ENCODE measurements at places on chromosomes 5 and 9. TPM values are rescaled to one million over a fixed set of nuclear protein-coding genes. Genes with fewer than 3 reads are reported as not detected.

- DNase-seq: no peak
Observed at GRCh38 chr9:91840469-91840868, 109.6 kb downstream of the ROR2 start.

DNA sequence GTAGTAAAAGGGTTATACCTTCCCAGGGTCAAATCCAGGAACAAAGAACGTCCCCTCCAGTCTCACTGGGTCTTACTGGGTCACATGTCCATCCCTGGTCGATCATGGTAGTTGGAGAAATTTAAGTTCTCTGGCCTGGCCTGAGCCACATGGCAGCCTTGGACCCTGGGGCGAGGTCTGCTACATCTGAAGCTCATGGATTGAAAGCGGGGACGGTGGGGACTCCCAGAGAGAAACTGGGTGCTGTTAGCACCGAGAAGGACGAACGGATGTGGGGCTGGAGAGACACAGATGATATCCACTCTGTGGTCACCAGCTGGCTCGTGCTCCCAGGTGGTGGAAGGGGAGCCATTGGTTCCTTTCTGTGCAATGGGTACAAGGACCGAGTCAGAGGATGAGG lies 46.9 kb downstream of the TSPAN17 start:
- no peak for DNase-seq

The CXCL14 gene
- total RNA-seq: 0.09 TPM

The TAF11L5 gene
- not detected for total RNA-seq

- no peak for DNase-seq
Observed at GRCh38 chr9:124218987-124219461, 38.7 kb upstream of the NEK6 start.

DNA sequence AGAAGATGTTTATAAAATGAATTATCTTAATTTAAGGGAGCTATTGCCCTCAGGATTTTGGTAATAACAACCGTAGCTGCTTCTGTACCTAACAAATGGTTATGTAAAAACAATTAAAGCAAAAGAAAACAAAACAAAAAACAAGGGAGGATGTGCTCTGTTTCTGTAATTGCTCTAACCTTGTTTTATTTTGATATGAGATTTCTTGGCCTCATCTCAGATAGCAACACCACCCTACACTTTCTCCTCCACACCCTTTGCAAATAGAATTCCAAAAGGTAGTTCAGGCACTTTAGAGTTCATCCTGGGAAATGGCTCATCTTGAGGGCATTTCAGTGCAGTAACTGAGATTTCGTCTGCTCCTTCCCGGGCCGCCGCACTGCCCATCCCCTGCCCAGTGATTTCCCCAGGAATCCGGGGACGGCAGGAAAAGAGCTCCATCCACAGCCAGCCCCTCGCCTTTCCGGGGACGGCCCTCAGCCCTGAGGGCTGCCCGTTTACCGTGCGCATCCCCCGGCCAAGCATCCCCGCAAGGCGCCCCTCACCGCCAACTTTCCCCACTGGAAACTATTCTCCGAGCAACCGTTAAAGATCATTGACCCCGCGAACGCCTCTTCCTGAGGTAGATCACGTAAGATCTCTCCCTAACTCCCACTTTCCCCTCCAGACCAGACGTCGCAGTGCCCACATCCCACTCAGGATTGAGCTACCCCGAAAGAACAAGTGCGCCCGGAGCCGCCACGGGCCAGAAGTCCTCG lies 1.2 kb downstream of the FNBP1 start:
- DNase-seq: peak; percentile 19

DNA sequence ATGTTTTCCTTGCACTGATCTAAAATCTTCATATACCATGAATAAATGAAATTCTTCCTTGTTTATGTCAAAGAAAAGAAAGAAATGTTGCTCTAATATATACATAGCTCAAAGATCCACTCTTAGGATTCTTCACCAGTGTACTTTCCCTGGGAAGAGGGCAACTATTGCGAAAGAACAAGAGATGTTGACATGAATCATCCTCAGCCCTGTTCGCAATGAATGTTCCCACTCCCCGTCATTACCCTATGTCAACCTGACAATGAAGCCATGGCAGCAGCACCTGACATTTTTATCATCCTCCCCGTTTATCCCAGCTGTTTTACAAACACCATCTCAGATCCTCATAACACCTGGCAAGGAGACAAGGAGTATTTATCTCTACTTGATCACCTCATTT lies 409.1 kb upstream of the GRIA1 start:
- DNase-seq: no peak

The CDHR2 gene
- total RNA-seq: under 0.01 TPM

GRCh38 chr5:78511121-78511906 lies 137.3 kb downstream of the LHFPL2 start:
- no peak for DNase-seq

The SLC25A48 gene
- not detected for total RNA-seq

- no peak for DNase-seq
Observed at GRCh38 chr5:170296935-170297588, 515 bp downstream of the LCP2 start.

DNA sequence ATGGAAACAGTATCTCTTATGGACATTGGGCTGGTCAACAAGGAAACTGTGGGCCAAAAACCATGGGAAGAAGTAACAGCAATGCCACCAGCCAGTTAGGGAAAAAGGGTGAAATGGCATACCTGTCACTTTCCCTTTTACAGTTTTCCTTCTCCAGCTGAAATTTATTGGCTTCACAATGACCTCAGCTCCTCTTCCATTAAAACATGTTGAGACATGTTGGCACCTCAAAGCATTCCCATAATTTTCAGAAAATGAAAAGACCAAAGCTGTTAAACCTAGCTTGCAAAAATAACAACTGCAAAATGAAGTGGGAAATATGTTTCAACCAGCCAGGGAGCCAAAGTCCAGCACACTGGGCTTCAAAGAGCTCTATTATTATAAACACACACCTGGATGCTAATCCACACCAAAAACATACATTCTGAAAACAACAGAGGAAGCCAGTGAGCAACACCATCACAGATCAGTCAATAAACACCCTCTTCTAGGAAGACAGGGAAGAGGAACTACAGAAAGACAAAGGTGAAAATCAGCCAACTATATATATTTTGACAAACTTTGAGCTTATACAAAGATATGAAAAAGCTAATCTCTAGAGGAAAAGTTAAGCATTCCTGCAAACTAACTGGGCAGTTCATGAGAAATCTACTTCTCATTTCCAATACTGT lies 78.4 kb upstream of the PTGER4 start:
- no peak for DNase-seq

DNA sequence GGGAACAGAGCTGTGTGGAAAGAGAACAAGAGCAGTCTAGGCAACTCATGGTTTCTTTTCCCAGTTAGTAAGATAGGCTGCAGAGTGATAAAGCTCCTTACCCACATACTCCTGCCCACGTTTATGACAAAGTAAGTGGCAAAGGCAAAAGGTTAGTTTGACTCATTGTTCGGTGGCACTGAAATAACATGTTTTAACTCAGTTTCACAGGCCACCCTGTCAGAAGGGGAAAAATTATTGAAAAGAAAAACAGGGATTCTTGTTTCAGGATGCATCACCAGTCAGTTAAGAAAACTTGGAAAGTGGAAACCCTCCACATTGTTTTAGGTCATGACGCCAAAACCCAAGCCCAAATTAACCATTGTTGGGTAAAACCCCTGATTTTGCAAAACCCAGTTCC lies 22.3 kb upstream of the DAB2 start:
- DNase-seq: no peak

DNA sequence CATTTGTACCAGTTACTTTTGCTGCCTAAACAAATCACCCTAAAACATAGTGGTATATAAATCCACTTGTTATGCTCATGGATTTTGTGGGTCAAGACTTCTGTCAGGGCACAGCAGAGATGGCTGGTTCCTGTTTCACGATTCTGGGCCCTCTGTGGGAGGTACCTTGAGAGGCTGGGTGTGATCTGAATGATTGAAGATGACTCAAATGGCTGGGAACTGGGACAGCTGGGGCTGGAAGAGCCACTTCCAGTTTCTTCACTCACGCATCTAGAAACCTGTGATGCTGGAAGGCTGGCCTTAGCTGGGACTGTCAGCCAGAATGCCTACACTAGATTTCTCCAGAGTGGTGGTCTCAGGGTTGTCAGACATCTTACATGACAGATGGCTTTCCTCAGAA lies 88.1 kb downstream of the KIF4B start:
- no peak for DNase-seq

The LECT2 gene
- total RNA-seq: not detected

DNA sequence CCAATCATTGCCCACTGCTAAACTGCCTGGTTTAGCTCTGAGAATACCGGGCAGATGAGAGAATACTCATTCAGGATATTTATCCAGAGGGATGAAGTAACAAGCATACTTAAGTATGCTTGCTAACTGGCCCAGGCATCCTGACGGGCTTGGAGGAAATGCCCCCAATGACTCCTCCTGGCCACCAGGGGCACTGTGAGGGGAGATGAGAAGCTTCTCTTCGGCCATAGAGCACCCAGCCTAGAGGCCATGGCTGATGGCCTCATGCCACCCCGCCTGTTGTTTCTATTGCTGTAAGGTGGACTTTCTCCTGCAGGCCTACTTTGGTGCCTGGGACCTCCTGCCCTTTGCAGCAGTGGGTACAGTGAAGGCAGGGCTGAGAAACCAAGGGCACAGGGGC lies 134.5 kb upstream of the FSTL4 start:
- no peak for DNase-seq

GRCh38 chr5:138901716-138902115 lies 26.6 kb upstream of the LRRTM2 start:
- DNase-seq: peak; percentile 7

- peak; percentile 93 for DNase-seq
Observed at GRCh38 chr9:31304576-31304975, 1079.9 kb upstream of the ACO1 start.

The NDUFAF2 gene
- total RNA-seq: 18.1 TPM

DNA sequence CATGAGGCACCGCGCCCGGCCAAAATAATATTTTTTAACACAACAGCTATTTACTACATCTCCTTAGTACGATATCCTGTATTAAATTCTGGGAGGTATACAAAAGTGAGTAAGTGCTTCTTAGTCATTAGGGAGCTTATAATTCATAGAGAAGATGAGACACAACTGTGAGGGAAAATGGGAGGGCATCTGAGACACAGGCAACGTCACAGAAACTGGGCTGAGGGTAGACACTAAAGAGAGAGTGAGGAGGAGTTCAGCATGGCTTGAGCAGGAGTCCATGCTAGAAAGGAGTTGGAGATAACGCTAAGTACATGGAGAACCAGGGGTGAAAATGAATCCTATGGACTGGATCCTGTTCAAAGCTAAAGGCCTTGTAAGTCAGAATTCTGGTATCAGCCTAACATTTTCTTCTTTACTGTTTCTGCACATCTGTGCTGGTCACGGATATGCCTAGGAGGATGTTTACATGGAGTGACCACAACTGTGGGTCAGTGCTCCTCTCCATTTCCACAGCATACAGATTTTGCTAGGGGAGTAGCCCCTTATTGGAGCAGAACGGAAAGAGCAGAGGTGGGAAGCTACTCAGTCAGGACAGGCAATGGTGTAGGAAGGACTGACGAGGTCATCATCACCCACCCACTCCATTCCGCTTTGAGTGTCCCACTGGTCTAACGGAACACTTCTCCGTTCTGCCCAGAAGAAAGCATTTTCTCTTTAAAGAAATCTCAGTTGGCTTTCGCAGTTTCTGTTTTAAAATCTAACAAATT lies 310.4 kb upstream of the EFNA5 start:
- DNase-seq: no peak

DNA sequence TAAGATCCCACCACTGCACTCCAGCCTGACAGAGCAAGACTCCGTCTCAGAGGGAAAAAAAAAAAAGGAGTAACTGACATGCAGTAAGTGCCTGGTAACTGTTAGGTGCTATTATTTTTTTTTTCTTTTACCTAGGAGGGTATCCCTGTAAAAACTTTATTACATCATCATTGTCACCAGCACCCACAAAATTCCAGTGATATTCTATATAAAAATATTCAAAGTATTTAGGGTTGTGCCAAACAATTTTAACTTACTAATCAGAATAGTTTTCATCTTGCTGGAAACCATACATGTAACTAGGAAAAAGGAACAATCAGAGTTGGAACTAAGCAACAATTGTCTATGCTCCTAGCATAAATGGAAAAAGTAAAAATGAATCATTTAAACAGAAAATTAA lies 112.4 kb downstream of the SSBP2 start:
- DNase-seq: no peak

DNA sequence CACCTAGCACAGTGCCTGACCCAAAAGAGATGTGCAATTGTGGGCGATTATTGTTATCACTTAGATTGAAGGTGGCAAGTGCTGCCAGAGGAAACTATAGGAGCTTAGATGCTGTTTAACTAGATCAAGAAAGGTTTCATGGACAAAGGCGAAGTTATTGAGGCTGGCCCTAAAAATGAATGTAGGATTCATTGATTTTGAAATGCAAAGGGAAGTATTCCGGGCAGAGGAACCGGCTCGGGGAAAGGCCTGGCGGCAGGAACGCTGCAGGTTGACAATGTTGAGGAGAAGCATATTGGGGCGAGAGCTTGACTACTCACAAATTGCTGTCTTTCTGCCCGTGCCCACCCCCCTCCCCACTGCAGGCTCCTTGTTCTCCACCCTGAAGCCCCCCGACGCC lies 37.4 kb upstream of the TTC1 start:
- no peak for DNase-seq

- DNase-seq: no peak
Observed at GRCh38 chr5:61618577-61618976, 286.5 kb downstream of the ZSWIM6 start.

DNA sequence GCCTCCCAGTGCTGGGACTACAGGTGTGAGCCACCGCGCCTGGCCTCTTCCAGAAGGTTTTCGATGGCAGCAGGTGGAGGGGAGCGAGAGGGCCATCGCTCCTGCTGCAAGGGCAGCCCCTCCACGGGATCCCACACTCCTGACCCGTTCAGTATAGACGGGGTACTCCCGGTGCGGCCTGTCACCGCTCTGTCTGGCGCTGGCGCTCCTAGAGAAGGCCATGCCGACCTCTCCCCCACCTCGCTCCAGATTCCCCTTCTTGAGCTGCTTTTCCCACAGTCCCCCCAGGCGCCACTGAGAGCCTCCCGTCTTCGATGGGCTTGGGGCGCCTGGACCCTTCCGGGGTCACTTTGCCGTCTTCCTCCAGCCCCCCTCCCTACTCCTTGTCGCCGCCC lies 4.3 kb upstream of the SQSTM1 start:
- no peak for DNase-seq

The PRDM9 gene
- not detected for total RNA-seq

The EDIL3 gene
- 1.5 TPM for total RNA-seq

DNA sequence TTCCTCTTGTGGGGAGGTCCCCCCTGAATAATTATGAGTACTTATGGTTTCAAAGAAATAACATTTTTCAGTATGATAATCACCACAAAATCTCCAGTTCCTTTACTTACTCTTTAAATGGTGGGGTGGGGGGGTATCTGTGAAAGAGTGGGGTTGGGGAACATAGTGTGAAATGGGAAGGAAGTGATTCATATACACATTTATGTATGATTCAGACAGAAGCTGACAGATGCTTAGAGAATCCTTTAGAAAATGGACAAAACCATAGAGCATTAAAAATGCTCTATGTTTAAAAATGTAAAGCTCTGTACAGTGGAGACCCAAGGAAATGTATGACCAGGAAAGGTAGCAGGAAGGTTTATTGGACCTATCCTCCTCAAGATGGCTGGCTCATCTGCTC lies 267.5 kb upstream of the GRIA1 start:
- no peak for DNase-seq

The KIF4B gene
- 0.17 TPM for total RNA-seq

All from dermis blood vessel endothelial cell (primary cell).